ENCODE measurements at places on chromosomes 11 and 22.

DNA sequence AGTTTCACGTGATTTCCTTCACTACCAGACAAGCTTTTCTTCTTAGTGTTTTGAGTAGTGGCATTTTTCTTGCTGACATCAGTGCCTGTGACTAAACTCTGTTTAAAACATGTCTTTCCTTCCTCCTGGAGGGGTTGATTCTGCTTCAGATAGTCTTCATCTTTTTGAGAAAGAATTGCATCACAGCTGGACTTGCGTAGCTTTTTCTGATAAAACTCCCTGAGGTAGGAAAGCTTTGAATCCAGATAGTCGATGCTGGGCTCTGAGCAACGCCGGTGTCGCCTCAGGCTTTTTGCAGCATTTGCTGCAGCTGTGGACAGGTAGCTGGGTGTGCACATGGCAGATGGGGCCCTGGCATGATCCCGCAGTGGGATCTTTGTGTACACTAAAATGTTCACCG, 131.7 kb downstream of the ARHGAP20 start:
- no peak for DNase-seq

GRCh38 chr11:128713595-128713994, 19.7 kb downstream of the FLI1 start:
- no peak for DNase-seq

DNA sequence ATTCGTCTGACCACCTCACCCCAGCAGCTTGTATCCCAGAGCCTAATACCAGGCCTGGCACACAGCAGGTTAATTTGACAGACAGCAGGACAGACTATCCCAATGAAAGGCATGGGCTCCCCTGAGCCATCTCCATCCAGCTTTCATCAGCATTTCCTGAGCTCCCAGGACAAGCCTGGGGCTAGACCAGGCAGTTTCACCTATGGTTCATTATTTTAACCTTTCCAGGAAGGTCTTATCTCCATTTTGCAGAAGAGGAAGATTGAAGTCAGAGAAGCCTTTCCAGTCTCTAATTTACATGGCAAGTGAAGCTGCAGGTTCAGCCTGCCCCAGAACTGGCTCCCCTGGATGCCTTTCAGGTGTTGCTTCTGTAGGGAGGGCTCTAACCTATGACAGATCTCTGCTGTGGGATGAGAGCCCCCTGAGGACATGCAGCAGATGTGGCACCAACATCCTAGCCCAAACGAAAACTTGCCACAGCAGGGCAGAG, 17.0 kb downstream of the ARRB1 start:
- DNase-seq = no peak

DNA sequence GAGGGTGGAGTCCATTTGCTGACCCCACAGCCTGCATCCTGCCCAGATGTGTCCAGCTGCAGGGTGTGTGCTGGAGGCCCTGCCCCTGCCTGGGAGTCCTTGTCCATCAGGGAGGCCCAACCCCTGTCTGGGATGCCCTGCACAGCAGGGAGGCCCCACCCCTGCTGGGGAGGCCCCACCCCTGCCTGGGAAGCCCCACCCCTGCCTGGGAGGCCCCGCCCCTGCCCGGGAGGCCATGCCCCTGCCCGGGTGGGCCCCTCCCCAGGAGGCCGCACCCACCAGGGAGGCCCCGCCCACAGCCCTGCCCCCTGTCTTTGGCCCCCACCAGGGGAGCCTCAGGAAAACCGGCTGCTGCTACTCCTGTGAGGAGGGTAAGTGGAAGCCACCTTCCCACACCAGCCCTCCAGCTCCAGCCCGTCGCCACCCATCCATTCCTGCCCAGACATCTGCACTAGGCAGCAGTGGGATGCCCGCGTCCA, 37.2 kb downstream of the MUC5B start:
- DNase-seq = no peak

GRCh38 chr22:28148816-28149465, 229.9 kb upstream of the PITPNB start:
- DNase-seq = no peak

DNA sequence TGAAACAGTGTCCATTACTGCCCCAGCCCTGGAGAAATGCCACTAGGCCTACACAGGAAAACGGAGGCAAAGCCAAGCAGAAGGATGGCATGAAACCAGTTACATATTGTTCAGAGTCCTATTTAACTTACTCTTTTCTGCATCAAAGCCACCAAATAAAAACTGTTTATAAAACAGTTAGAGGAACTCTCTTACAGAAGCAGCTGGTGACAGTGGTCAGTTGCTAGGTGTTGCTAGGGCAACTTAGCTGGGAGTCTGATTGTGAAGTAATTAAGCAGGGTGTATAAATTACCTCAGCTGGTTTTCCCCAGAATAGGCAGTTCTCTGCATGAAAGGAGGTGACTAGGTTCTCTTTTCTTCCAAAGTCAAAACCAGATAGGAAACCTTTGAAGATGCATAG, 115.6 kb upstream of the ZBED5 start:
- DNase-seq = no peak

DNA sequence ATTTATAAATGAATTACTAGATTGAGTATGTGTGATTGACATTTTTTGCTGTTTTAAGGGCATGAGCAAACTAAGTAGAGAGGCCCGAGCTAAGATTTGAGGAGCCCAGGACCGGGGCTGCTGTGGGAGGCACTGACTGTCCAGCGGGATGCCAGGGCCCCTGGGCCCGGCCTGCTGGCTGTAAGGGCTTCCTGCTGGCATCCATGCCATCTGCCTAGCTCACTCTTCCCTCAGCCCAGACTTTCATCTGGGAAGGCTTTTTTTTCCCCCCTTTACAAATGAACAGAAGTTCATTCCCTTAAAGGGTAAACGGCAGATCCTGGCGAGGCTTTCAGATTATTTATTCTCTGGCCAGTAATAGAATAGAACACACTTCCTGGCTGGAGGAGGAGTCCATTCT, 16.0 kb upstream of the TP53I11 start:
- DNase-seq = no peak

DNA sequence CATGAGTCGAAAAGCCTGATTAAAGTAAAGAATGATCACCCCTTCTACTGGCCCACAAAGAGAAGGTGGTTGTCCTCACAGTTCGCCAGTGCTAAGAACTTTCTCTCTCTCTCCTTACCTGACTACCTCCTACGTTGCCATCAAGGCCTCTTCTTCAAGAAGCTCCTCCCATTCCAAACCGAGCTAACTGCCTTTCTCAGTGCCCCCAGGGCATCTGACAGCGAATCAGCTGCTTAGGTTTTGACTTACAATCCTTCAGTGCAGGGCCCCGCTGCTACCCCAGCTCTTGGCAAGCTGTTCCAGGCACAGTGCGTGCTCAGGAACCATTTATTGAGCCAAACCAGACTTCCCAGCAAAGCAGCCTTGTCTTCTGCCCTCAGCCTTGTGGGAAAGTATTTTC, 5.8 kb downstream of the VSTM5 start:
- no peak for DNase-seq

- no peak for DNase-seq
Measured at GRCh38 chr11:8047382-8047781, 33.6 kb upstream of the TUB start.

- DNase-seq = peak; percentile 67
Measured at GRCh38 chr11:121482231-121483129, 29.7 kb upstream of the SORL1-AS1 start.

DNA sequence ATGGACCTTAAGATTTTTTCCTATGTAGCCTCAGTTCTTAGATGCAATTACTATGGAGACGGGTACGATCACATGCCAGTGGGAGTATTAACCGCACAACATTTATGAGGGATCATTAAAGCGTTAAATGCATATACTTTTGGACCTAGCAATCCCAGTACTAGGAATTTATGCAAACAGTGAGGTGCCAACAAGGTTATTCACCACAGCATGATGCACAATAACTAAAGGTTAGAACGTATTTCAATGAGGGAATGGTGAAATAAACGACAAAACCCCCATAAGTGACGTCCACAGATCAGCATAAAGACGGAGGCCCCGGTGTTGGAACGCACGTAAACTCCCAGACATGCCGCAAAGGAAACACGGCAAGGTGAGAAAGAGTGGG, 539 bp downstream of the SIRT3 start:
- peak; percentile 60 for DNase-seq

- DNase-seq = no peak
Measured at GRCh38 chr11:116603728-116604323, 169.0 kb downstream of the BUD13 start.

GRCh38 chr11:24253237-24253760, 243.6 kb upstream of the LUZP2 start:
- no peak for DNase-seq

GRCh38 chr11:35215945-35216344, 77.0 kb downstream of the CD44 start:
- DNase-seq = no peak

DNA sequence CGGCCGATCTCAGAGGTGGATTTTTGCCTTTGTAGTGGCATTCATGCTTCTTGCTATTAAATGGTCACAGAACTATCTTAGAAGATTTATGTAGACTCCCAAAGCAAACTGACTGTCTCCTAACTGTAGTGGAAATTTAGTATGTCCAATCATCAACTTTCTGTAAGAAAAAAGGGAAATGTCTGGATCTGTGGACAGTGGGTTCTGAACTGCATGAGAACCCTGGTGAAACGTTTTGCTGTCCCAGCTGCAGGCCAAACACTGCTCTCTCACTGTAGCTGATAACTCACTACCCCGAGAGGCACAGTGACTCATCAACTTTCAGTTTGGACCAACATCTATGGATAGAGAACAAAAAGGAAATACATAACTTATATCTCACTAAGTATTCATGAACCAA, 387.1 kb downstream of the SOX6 start:
- no peak for DNase-seq

DNA sequence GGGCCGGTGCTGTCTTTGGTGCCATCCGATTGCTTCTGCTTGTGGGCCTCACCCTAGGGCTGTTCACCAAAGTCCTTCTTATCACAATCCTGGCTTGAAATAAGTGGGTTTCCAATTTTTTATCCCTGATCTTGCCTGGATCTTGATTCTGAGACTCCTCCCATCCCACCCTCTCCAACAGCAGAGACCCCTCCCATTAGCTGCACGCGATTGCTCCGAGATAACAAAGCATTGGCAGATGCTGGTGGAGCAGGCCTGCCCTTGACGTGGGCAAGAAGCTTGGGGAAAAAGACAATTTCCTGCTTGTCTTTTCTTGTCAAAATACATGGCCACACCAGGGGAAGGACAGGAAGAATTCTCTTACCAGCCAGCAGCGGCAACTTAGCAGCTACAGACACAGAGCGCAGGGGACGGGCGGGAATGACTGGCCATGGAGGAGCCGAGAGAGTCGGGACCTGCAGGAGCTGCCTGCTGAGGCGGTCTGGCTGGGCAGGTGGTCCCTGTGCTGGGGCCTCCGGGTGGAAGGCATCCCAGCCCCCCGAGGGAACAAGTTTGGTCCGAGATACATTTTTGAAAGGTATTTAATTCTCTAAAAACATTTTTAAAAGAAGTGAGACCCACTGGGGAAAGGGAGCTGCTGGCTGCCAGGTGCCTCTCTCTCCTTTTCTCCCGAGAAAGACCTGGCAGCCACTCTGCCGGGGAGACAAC, 9.7 kb upstream of the BID start:
- DNase-seq = no peak

DNA sequence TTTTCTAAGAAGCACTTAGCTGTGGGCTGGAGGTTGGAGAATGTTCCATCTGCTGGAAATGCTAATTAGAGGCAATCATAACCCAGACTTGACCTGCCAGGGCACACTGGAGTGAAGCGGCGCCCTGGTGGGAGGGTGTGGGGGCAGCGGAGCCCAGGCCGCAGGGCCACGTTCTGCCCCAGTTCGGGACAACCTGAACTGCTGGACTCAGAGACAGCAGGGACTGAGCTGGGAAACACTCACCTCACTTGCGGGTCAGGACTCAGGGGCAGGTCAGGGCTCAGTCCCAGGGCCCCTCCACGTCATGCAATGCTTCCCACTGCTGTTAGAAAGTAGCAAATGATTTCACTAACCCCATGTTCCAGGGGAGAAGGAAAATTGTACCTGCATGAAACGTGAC, 316.4 kb downstream of the NTM start:
- no peak for DNase-seq

DNA sequence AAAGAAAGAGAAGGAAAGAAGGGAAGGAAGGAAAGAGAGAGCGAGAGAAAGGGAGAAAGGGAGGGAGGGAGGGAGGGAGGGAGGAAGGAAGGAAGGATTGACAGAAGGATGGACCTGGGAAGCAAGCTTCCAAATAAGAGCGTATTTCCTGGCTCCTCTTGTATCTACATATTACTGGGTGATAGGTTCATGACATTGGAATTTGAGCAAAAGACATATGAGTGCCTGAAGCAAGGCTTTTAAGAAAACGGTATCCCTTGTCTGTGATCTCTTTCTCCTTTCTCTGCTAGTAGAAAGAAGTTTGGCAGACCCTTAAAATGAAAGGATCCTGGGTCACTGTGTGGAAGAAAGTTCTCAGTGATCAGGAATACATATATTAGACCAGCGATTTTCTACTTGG, 932.2 kb upstream of the CCDC90B start:
- no peak for DNase-seq

- no peak for DNase-seq
Measured at GRCh38 chr22:22704156-22704946, 59.9 kb downstream of the GGTLC2 start.

GRCh38 chr11:123384116-123384515, 46.0 kb upstream of the GRAMD1B start:
- DNase-seq = no peak

GRCh38 chr11:97157221-97157740, 767.5 kb downstream of the JRKL start:
- no peak for DNase-seq

DNA sequence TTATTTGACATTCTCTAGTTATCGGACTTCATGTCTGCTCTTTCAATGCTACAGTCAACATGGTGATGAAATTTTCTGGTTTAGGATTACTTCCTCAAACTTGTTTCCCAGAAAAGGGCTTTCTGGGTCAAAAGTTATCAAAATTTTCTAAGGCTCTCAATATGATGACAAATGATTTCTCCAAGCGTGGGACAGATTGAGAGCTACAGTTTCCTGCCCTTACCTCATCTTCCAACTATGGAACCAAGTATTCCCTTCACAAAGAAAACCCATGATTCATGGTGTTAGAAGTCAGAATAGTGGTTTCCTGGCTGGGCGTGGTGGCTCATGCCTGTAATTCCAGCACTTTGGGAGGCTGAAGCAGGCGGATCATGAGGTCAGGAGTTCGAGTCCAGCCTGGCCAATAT, 17.8 kb downstream of the MYO18B start:
- no peak for DNase-seq

DNA sequence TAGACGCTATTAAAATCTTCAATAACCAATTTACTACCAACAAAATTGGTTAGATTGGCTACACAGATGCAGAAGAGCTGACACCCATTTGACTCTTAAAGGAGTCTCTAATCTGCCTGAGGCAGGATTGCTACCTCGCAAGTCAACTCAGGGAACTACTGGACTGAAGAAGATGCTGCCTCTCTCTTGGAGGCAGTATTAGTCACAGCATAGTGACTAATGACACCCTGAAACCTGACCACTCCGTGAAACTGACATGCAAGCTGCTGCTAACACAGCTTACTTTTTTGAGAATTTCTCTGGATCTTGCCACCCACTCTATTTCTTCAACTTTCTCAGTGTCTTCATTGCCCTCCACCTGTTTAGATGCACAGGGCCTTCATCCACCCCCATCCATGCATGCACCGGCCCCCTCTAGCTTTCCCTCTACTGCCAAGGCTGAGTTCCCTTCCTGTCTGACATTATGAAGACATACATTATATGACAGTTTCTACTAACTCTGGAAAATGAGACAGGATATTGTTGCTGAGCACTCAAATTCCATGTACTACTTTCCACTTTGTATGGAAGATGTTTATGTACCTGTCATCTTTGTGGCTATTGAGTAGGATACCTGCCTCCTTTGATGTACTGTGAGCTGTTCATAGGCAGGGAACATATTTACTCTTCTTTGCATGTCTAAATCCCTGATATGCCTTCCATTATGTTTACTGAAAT, 183.2 kb downstream of the MSANTD4 start:
- DNase-seq = no peak

- DNase-seq = no peak
Measured at GRCh38 chr11:104582431-104582830, 315.8 kb downstream of the CASP12 start.
